ENCODE measurements at places on chromosomes 13 and 19. TPM values are rescaled to one million over a fixed set of nuclear protein-coding genes. Genes with fewer than 3 reads are reported as not detected.

- H3K27me3 ChIP-seq = no peaks in the 10 kb centered on the region
- no peaks in the 10 kb centered on the region for H3K4me1 ChIP-seq
- no peak overlapping the region for H3K27ac ChIP-seq
- no peak for DNase-seq
These were observed 22.6 kb downstream of the ERCC5 start for GRCh38 chr13:102868366-102868936.

DNA sequence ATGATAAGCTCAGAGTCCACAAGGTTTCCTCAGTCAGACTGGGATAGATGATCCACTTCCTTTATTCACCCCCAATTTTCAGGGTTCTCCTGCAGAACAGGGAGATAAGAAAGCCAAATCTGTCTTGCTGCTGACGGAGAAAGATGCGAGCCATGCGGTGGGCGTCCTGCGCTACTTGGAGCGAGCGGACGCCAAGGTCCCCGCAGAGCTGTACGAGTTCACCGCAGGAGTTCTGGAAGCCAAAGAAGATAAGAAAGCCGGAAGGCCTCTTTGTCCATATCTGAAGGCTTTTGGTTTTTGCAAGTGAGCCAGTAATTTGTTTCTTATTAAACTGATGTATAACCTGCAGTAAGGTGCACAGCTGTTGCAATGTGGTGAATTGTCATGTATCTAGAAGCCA lies 66.7 kb downstream of the SLC7A9 start:
- no peaks in the 10 kb centered on the region for H3K27me3 ChIP-seq
- H3K27ac ChIP-seq = no peak overlapping the region
- H3K36me3 ChIP-seq = no peaks in the 10 kb centered on the region
- H3K4me1 ChIP-seq = no peaks in the 10 kb centered on the region
- H3K4me3 ChIP-seq = no peak overlapping the region

The FUT6 gene
- total RNA-seq = not detected

The CACNG7 gene
- total RNA-seq = 0.26 TPM

GRCh38 chr13:50994651-50995050 lies 85.1 kb downstream of the RNASEH2B start:
- no peak overlapping the region for H3K27ac ChIP-seq
- no peaks in the 10 kb centered on the region for H3K36me3 ChIP-seq

The RFPL4AL1 gene
- not detected for total RNA-seq

GRCh38 chr19:6459262-6460098 lies at the start of gene SLC25A23:
Gene SLC25A23, minus strand, starts transcription at chr19:6459792. Its CDS starts 164 bp downstream, at chr19:6459628.
- peaks cover 2% of the 10 kb centered on the region for H3K4me1 ChIP-seq
- peaks cover 2% of the 10 kb centered on the region for H3K36me3 ChIP-seq
- peaks cover 4% of the 10 kb centered on the region for H3K27me3 ChIP-seq
- DNase-seq = peak; percentile 73
- peak within 1 kb of the TSS; percentile 57 for H3K4me3 ChIP-seq

The MCEMP1 gene
- total RNA-seq = not detected

GRCh38 chr13:51331354-51331861 lies 8.1 kb upstream of the SERPINE3 start:
- H3K36me3 ChIP-seq = no peaks in the 10 kb centered on the region
- no peaks in the 10 kb centered on the region for H3K4me1 ChIP-seq
- H3K27ac ChIP-seq = no peak overlapping the region
- DNase-seq = no peak

DNA sequence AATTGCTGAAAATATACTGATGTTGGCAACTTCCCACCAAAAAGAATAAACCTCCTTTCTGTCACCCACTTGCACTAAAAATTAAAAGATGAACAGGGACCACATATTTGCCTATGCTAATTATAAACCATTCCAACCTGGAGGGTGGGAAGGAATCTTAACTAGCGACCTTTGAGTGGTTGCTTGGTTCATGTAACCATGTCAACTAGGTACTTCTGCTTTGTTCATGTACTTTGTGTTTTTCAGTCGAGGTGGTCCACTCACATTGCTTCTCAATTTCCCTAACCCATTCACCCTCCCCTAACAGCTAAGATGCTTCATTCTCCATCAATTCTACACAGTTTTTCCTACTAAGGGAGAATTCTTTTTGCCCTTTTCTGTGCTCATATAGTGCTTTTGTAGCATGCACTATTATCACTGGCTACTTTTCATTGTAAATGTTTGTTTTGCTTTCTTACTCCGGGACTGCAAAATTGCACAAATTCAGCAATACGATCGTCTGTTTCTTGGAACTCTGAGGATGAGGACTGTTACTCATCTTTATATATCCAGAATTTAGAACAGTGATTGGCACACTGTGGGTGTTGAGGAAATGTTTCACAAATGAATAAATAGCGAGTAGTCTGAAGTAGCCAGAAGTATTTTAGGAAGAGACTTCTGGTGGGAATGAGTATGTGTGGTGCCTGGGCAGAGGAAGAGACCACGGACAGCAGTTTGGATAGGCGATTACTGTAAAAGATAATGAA lies 187.5 kb downstream of the GPC6 start:
- DNase-seq = peak; percentile 68
- H3K4me3 ChIP-seq = no peak overlapping the region
- H3K36me3 ChIP-seq = no peaks in the 10 kb centered on the region
- H3K27ac ChIP-seq = no peak overlapping the region
- no peaks in the 10 kb centered on the region for H3K27me3 ChIP-seq

GRCh38 chr13:36712770-36713169 lies 39.0 kb downstream of the SERTM1 start:
- no peaks in the 10 kb centered on the region for H3K27me3 ChIP-seq
- no peaks in the 10 kb centered on the region for H3K36me3 ChIP-seq
- no peak for DNase-seq
- H3K4me3 ChIP-seq = no peak overlapping the region
- H3K4me1 ChIP-seq = no peaks in the 10 kb centered on the region
- no peak overlapping the region for H3K27ac ChIP-seq

DNA sequence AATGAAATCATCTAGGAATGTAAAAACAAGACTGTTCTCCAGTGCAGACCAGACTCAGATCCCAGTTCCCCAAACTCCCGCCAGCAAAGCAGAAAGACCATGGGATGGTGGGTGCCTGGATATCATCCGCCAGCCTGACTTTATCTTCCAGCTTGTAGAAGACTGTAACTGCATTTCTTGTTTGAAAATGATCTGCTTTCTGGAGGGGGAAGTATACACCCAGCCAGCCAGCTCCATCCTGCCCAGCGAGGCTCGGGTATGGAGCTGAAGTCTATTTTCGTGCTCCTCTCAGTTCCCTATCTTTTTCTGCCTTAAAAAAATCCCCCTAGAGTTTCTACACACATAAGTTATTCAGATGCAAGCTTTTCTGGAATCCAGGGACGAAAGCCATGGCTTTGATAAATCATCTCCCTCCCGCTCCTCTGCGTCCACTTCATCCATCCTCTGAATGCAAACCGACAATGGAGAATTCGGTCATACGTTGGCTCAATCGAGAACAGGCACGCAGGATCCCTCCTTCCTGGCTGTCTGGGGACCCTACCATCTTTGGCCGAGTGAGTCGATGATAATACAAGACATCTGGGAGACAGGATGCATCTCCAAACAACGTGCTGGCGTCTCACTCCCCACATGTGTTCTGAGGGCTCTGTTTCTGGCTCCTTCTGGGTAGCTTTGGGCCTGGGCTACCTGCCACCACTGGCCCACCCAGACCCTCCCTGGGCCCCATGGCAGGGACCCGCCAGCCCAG lies 31.2 kb downstream of the CEBPG start:
- H3K36me3 ChIP-seq = no peaks in the 10 kb centered on the region
- no peak overlapping the region for H3K4me3 ChIP-seq
- no peak overlapping the region for H3K27ac ChIP-seq
- no peak for DNase-seq
- H3K4me1 ChIP-seq = no peaks in the 10 kb centered on the region

The ADPRHL1 gene
- 1.5 TPM for total RNA-seq

- no peaks in the 10 kb centered on the region for H3K27me3 ChIP-seq
- no peak overlapping the region for H3K4me3 ChIP-seq
- no peaks in the 10 kb centered on the region for H3K36me3 ChIP-seq
- H3K27ac ChIP-seq = no peak overlapping the region
- H3K4me1 ChIP-seq = no peaks in the 10 kb centered on the region
- DNase-seq = no peak
These were observed 1254.2 kb upstream of the SLC10A2 start for GRCh38 chr13:104320446-104320845.

The LRRC63 gene
- under 0.01 TPM for total RNA-seq

GRCh38 chr13:32125221-32125689 lies 93.7 kb downstream of the FRY start:
- H3K27ac ChIP-seq = peak overlapping the region; percentile 2
- DNase-seq = peak; percentile 43
- no peaks in the 10 kb centered on the region for H3K36me3 ChIP-seq
- peaks cover 8% of the 10 kb centered on the region for H3K4me1 ChIP-seq
- H3K27me3 ChIP-seq = no peaks in the 10 kb centered on the region

DNA sequence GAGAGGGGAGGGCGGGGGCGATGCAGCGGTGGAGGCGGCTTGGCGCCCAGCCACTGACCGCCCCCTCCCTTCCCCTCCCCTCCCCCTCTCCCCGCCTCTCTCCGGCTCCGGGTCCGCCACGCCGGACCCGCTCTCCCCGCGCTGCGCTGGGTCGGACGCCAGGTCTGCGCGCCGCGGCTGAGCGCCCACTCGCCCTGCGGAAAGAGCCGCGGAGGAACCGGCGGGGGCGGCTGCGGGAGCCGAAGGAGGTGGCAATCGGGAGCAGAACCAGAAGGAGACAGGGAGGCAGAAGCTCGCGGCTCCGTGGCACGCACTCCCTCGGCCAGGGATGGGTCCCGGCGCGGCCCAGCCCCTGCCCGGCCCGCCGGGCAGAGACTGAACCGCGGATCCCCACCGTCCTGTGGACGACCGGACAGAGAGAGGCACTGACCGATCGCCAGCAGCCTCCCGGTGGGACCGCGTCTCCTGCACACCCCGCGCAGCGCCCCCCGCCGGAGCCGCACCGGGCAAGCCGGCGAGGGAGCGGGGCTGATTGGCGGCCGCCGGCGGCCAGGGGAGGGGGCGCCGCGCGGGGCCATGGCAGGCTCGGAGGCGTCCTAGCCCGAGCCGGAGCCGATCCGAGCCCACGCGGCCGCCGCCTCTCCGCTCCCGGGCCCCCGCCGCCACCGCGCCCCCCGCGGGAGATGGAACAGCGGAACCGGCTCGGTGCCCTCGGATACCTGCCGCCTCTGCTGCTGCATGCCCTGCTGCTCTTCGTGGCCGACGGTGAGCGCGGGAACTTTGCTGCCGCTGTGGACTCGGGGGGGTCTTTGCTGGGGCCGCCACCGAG lies at the start of gene VSTM2B:
Gene VSTM2B (plus strand): TSS at position 94 of the 829 bp plus-strand sequence. CDS start 590 bp downstream, at position 684.
- no peak within 1 kb of the TSS for H3K27ac ChIP-seq
- H3K36me3 ChIP-seq = no peaks in the 10 kb centered on the region
- no peaks in the 10 kb centered on the region for H3K4me1 ChIP-seq
- H3K27me3 ChIP-seq = peaks cover 46% of the 10 kb centered on the region

GRCh38 chr13:109974354-109974753 lies 188.0 kb upstream of the IRS2 start:
- H3K4me3 ChIP-seq = no peak overlapping the region
- peak; percentile 35 for DNase-seq
- no peaks in the 10 kb centered on the region for H3K36me3 ChIP-seq
- H3K4me1 ChIP-seq = no peaks in the 10 kb centered on the region
- H3K27me3 ChIP-seq = no peaks in the 10 kb centered on the region
- no peak overlapping the region for H3K27ac ChIP-seq

DNA sequence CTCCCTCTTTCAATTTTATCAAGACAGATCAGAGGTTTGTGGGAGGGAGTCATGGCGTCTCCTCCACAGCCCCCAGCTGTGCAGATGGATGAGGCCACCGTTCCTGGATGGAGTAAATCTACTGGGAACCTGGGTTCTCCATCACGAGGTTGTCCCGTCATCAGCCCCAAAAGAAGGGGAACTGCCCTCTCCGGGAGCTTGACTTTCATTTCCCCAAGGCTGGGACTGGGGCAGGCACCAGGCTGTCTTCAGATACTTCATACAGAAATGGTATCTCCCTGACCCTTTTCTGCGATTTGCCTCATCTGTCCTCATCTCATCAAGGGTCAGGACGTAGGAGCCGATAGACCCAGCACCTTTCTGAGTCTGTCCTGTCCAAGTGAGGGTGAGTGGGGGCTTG lies 9.8 kb downstream of the LILRB2 start:
- DNase-seq = no peak
- H3K36me3 ChIP-seq = no peaks in the 10 kb centered on the region
- H3K27me3 ChIP-seq = peaks cover 3% of the 10 kb centered on the region
- H3K4me3 ChIP-seq = no peak overlapping the region
- no peaks in the 10 kb centered on the region for H3K4me1 ChIP-seq
- H3K27ac ChIP-seq = no peak overlapping the region

The ZNF497 gene
- total RNA-seq = 2.5 TPM

The TYROBP gene
- total RNA-seq = 0.26 TPM

DNA sequence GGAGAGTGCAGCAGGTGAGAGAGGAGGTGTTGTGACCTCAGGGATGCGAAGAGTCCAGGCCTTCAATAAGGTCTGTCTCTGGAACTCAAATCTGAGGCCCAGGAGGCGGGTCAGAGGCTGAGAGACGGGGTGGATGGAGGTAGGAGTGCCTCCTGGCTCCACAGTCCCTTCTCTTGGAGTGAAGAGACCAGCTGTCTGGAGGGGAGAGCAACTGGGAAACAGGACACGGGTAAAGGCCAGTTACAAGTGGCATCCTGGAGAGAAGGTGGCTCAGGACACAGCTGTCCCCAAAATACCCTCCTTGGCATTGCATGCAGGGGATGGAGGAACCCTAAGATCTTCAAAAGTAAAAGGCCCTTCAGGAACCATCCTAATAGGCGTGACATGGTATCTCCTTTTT lies 19.2 kb downstream of the PDE4A start:
- no peak overlapping the region for H3K27ac ChIP-seq
- peaks cover 1% of the 10 kb centered on the region for H3K36me3 ChIP-seq
- DNase-seq = no peak
- H3K4me1 ChIP-seq = no peaks in the 10 kb centered on the region
- H3K27me3 ChIP-seq = no peaks in the 10 kb centered on the region

The F10 gene
- 20.3 TPM for total RNA-seq

DNA sequence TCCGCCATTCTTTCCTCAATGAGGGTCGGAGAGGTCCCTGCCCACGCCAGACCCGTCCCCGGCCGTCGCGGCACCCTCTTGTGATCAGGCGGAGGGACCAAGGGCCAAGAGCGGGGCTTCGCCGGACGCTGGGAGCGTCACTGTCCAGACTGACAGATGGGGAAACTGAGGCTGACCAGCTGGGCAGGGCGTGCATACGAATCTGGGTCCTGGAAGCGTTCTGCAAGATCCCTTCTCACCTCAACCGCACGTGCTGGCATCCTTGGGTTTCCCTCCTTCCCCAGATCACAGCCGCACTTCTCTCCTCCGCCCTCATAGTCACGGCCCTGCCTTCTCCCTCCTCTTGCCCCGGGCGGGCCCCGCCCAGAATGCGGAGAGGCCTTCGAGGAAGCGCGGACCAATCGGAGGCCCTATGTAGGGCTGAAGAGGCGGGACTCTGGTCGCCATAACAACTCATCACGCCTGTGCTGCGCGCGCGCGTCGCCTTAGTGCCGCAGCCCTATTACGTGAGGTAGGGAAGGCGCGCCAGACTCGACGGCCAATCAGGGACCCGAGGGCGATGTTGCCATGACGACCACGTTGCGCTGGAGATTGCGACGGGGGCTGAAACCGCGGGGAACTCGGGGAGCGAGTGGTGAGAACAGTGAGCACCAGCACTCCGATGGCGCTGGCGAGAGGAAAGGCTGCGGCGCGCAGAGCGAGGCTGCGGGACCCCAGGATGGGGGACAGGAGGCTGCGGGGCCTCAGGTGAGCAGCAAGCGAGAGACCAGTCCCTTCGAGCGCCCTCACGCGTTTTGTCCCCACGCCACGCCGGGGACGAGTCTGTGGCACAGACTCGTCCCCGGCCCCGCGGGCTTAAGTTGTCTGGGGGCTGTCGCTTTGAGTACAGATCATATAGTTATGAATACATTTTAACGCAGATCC lies 5.7 kb downstream of the RNF225 start:
- H3K27me3 ChIP-seq = no peaks in the 10 kb centered on the region
- peaks cover 4% of the 10 kb centered on the region for H3K4me1 ChIP-seq
- H3K4me3 ChIP-seq = peak overlapping the region; percentile 68
- peak overlapping the region; percentile 79 for H3K27ac ChIP-seq

GRCh38 chr13:71867131-71867814 lies at the start of gene DACH1:
Gene DACH1, minus strand, starts transcription at chr13:71867204.
- peak; percentile 76 for DNase-seq
- no peaks in the 10 kb centered on the region for H3K27me3 ChIP-seq

The ZNF578 gene
- total RNA-seq = 9.6 TPM

Measured in fibroblast of lung (primary cell).